ENCODE measurements at places on chromosomes 12 and 14. TPM values are rescaled to one million over a fixed set of nuclear protein-coding genes. Genes with fewer than 3 reads are reported as not detected.

PLEKHD1 gene
- not detected for total RNA-seq

CCDC177 gene
- not detected for total RNA-seq

ADCY4 gene
- total RNA-seq: not detected

RNASE2 gene
- total RNA-seq: not detected

LRP1-AS gene
- not detected for total RNA-seq

GLT1D1 gene
- not detected for total RNA-seq

LYZ gene
- not detected for total RNA-seq

CPNE8 gene
- not detected for total RNA-seq

FGF6 gene
- total RNA-seq: not detected

ESR2 gene
- 0.57 TPM for total RNA-seq

MORN3 gene
- 0.06 TPM for total RNA-seq

SLC5A8 gene
- total RNA-seq: not detected

KRT83 gene
- not detected for total RNA-seq

CD27 gene
- 0.19 TPM for total RNA-seq

C14orf132 gene
- 8.1 TPM for total RNA-seq

SLC6A12 gene
- not detected for total RNA-seq

ZNF740 gene
- 10.5 TPM for total RNA-seq

COL2A1 gene
- not detected for total RNA-seq

PTCSC3 gene
- total RNA-seq: not detected

OAS2 gene
- total RNA-seq: 2.9 TPM

FOXG1 gene
- not detected for total RNA-seq

CDKN3 gene
- 123 TPM for total RNA-seq

REP15 gene
- total RNA-seq: 1.6 TPM

NFKBIA gene
- 104 TPM for total RNA-seq

GYS2 gene
- not detected for total RNA-seq

NGB gene
- not detected for total RNA-seq

TMEM30B gene
- 0.06 TPM for total RNA-seq

GATC gene
- 24.3 TPM for total RNA-seq

TCTN2 gene
- 13.5 TPM for total RNA-seq

DCN gene
- total RNA-seq: 478 TPM

PIK3C2G gene
- total RNA-seq: not detected

KRT77 gene
- total RNA-seq: not detected

RNASE7 gene
- not detected for total RNA-seq

SLC38A4 gene
- total RNA-seq: 26.5 TPM

C14orf39 gene
- 1.4 TPM for total RNA-seq

ENDOU gene
- 0.51 TPM for total RNA-seq

EXOC3L4 gene
- 1.3 TPM for total RNA-seq

RD3L gene
- total RNA-seq: not detected

SIX1 gene
- total RNA-seq: 156 TPM

EML5 gene
- total RNA-seq: 0.17 TPM

RPL10L gene
- not detected for total RNA-seq

TMTC1 gene
- 111 TPM for total RNA-seq

OASL gene
- total RNA-seq: 4.3 TPM

MAPKAPK5 gene
- total RNA-seq: 75.9 TPM

CNTN1 gene
- total RNA-seq: not detected

DBX2 gene
- not detected for total RNA-seq

GRIN2B gene
- not detected for total RNA-seq

TMEM179 gene
- not detected for total RNA-seq

ASCL1 gene
- total RNA-seq: not detected

RFLNA gene
- 43.6 TPM for total RNA-seq

FBXO21 gene
- total RNA-seq: 63.3 TPM

RBP5 gene
- not detected for total RNA-seq

RNASE1 gene
- total RNA-seq: not detected

E2F7 gene
- total RNA-seq: 18.0 TPM

SOAT2 gene
- not detected for total RNA-seq
